Glutamatergic neuron (in vitro differentiated cells): ENCODE measurements at places on chromosomes 12 and 14. TPM values are rescaled to one million over a fixed set of nuclear protein-coding genes. Genes with fewer than 3 reads are reported as not detected.

GRCh38 chr12:51997136-51997535 lies 9.6 kb upstream of the TAMALIN start:
- no peak for DNase-seq
- peaks cover 18% of the 10 kb centered on the region for H3K4me1 ChIP-seq
- peaks cover 6% of the 10 kb centered on the region for H3K27me3 ChIP-seq
- H3K4me3 ChIP-seq = no peak overlapping the region
- peaks cover 5% of the 10 kb centered on the region for H3K36me3 ChIP-seq
- H3K27ac ChIP-seq = no peak overlapping the region

GRCh38 chr14:69652942-69653684 lies 41.7 kb downstream of the SUSD6 start:
- peaks cover 2% of the 10 kb centered on the region for H3K27me3 ChIP-seq
- H3K36me3 ChIP-seq = no peaks in the 10 kb centered on the region
- no peak overlapping the region for H3K27ac ChIP-seq
- no peak for DNase-seq

The TAS2R31 gene
- 5.7 TPM for total RNA-seq

The NRXN3 gene
- 1.2 TPM for total RNA-seq

DNA sequence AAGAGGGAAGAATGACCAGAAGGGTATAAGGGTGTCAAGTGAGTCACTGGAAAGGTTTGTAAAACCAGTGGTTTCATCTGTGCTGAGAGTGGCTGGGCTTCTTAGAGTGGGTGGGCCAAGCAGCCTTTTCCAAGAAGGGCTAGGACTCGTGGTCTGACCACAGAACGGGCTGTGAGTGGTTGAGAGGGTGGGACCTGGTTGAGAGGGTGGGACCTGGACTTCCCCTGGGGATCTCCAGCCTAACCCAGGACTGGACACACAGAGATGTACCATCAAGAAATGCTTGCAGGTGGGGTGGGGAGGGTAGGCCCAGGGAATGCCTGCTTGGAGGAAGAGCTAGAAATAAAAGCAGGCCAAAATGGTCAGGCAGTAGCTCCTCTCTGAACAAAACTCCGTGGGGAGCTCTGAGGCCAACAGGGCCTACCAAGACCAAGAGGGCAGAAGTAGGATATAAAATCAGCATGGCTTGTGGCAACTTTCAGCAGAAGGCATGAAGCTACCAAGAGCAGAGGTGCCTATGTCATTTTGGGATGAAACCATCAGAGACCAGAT lies 140.5 kb downstream of the FOXN3 start:
- peaks cover 26% of the 10 kb centered on the region for H3K4me1 ChIP-seq
- H3K4me3 ChIP-seq = no peak overlapping the region
- DNase-seq = no peak
- H3K27me3 ChIP-seq = peaks cover 4% of the 10 kb centered on the region

- no peak for DNase-seq
- H3K36me3 ChIP-seq = no peaks in the 10 kb centered on the region
- no peak overlapping the region for H3K27ac ChIP-seq
- H3K4me3 ChIP-seq = no peak overlapping the region
Measured at GRCh38 chr12:45357539-45358417, 141.9 kb downstream of the ANO6 start.

DNA sequence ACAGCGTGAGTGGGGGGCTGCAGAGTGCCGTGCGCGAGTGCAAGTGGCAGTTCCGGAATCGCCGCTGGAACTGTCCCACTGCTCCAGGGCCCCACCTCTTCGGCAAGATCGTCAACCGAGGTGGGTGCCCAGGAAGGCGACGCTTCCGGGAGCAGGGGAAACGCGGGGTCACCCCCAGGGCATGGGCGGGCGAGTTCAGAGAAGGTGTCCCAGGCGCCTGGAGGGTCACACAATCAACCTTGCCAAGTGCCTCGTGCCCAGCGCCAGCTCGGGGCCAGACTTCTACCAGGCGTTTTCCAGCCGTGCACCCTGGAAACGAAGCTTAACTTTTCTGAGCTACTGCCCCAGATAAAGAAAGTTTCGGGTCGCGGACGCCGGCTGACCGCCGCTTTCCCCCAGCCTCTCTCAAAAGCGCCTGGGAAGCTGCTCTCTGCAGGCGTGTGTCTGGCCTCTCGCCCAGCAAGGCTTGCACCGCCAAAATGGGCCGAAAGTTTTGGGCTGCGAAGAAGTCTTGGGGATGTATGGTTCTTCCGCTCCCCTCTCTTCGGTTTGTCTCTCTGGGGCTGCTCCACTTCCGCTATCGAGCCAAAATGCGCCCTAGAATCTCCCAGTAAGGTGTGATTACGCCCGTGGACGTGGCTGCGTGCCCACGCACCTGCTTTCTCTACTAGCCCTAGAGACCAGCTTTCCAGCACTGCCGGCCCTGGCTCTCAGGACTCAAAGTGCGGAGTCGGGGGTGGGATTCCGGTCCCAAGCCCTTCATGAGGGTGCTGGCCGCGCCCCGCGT lies 1.7 kb downstream of the WNT1 start:
- H3K27ac ChIP-seq = no peak overlapping the region
- H3K4me3 ChIP-seq = no peak overlapping the region
- H3K27me3 ChIP-seq = peaks cover 57% of the 10 kb centered on the region
- H3K36me3 ChIP-seq = no peaks in the 10 kb centered on the region
- no peak for DNase-seq

The SLC8A3 gene
- total RNA-seq = 9.8 TPM

The LHX5 gene
- total RNA-seq = 3.1 TPM

GRCh38 chr14:36455241-36455627 lies 64.8 kb downstream of the NKX2-1 start:
- H3K36me3 ChIP-seq = no peaks in the 10 kb centered on the region
- H3K4me1 ChIP-seq = peaks cover 25% of the 10 kb centered on the region
- H3K4me3 ChIP-seq = no peak overlapping the region
- H3K27ac ChIP-seq = no peak overlapping the region
- no peak for DNase-seq
- H3K27me3 ChIP-seq = peaks cover 10% of the 10 kb centered on the region

GRCh38 chr12:83473408-83474095 lies 786.8 kb downstream of the TMTC2 start:
- no peaks in the 10 kb centered on the region for H3K4me1 ChIP-seq
- no peaks in the 10 kb centered on the region for H3K36me3 ChIP-seq
- H3K27me3 ChIP-seq = no peaks in the 10 kb centered on the region
- H3K27ac ChIP-seq = no peak overlapping the region

The HOXC13 gene
- total RNA-seq = not detected

DNA sequence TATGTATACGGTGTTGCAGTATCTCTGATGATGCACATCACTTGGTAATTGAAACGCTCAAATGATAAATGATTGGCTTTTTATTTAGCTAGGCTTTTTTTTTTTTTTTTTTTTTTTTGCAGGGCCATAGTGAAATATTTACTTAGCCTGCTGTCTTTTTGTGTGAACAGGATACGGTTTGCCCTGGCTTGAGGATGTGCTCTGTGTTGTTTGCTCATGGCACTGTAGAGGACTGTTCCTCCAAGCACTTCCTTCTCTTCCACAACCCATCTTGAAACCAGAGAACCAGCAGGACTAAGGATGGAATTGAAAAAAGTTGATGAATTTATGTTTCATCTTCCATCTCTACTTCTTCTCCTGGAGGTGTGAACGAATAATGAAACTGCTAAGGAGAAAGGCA lies 15.5 kb upstream of the SSPN start:
- H3K4me3 ChIP-seq = no peak overlapping the region
- DNase-seq = no peak
- H3K27ac ChIP-seq = no peak overlapping the region
- H3K27me3 ChIP-seq = peaks cover 3% of the 10 kb centered on the region
- peaks cover 8% of the 10 kb centered on the region for H3K36me3 ChIP-seq
- no peaks in the 10 kb centered on the region for H3K4me1 ChIP-seq

DNA sequence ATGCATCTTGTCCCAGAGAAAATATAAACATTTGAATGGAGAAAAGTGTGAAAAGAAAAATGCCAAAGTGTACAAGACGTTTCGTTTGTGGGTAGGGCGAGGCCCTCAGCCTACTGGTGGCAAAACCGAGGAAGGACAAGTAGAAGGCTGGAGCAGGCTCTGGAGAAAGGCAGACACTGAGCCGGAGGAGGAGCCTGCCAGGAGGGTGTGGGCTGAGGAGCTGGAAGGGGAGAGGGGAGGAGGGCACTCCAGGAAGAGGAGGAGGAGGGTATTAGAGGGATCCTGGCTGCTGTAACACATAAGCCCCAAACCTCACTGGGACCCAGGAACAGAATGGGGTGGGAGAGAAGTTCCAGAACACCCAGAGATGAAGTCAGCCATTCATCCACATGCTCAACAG lies 47.7 kb downstream of the CLMN start:
- no peak overlapping the region for H3K27ac ChIP-seq
- H3K4me1 ChIP-seq = no peaks in the 10 kb centered on the region

The GARIN6 gene
- total RNA-seq = not detected

GRCh38 chr12:93165384-93165932 lies 212.3 kb upstream of the NUDT4 start:
- no peak overlapping the region for H3K4me3 ChIP-seq
- peaks cover 2% of the 10 kb centered on the region for H3K27me3 ChIP-seq
- DNase-seq = no peak
- H3K4me1 ChIP-seq = peaks cover 6% of the 10 kb centered on the region

The ESPL1 gene
- 5.1 TPM for total RNA-seq

The CPM gene
- total RNA-seq = not detected

GRCh38 chr14:44700184-44700583 lies 193.1 kb upstream of the FSCB start:
- no peak for DNase-seq
- H3K27me3 ChIP-seq = no peaks in the 10 kb centered on the region
- no peak overlapping the region for H3K27ac ChIP-seq

The FOXM1 gene
- 12.7 TPM for total RNA-seq

DNA sequence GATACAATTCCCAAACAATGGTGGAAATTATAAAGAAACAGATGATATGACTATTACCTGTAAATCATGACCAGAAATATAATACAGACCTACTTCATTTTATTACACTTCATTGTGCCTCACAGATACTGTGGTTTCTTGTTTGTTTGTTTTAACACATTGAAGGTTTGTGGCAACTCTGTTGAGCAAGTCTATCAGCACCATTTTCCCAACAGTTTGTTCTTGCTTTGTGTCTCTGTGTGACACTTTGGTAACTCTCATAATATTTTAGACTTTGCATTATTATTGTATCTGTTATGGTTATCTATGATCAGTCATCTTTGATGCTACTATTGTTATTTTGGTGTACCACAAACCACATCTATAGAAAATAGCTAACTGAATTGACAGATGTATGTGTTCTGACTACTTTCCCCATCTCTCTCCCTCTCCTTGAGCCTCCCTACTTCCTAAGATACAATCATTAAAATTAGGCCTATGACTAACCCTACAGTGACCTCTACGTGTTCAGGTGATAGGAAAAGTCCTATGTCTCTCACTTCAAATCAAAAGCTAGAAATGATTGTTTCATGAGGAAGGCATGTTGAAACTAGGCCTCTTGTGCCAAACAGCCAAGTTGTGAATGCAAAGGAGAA lies 49.1 kb downstream of the FBXO33 start:
- no peak overlapping the region for H3K27ac ChIP-seq
- peaks cover 4% of the 10 kb centered on the region for H3K36me3 ChIP-seq
- H3K4me1 ChIP-seq = no peaks in the 10 kb centered on the region
- DNase-seq = no peak
